ENCODE measurements at places on chromosomes 2 and 18.

GRCh38 chr2:21015281-21015645, 28.6 kb downstream of the APOB start:
- no peak for DNase-seq

DNA sequence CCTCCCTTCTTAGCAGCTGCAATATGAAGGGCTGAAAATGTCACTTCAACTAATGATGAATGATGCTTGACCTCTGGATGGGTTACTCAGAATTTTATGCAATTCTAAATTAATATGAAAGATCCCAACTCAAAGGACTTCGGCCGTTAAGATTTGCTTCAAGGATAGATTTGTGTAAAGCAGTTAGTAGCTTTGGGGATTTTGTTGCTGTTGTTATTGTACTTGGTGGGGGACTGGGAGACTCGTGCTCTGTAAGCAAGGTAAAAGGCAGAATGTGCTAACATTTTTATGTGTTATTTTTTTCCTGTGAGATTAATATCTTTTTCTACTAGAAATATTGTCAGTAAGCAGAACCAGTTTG, 478.8 kb downstream of the ARHGAP15 start:
- DNase-seq, result no peak

DNA sequence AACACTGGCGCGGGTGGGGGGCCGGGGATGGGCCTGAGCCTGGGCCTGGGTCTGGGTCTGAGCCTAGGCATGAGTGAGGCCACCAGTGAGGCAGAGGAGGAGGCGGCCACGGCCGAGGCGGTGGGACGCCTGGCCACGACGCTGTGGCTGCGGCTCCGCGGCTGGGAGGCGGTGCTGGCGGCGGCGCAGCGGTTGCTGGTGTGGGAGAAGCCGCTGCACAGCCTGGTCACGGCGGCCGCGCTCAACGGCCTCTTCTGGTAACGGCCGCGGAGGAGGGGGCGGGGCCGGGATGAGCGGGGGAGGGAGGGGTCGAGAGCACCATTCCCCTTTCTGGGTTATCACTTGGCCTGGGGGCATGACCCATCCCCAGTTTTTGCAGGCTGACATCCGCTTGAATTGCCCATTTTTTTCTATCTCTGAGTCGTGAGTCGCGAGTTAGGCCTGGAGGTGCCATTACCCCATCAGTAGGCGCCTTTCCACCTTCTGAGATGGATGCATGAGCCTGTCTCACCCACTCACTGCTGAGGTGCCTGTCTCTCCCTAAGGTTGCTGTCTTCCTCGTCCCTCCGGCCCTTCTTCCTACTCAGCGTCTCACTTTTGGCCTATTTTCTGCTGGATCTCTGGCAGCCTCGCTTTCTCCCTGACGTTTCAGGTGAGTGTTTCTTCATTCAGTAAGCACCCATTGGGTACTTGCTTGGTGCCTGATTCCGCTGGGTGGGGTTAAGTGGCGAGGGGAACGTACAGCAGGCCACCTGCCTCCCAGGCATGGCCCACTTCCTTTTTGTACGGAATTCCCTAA, 501 bp downstream of the RETREG2 start:
- DNase-seq, result peak; percentile 20

DNA sequence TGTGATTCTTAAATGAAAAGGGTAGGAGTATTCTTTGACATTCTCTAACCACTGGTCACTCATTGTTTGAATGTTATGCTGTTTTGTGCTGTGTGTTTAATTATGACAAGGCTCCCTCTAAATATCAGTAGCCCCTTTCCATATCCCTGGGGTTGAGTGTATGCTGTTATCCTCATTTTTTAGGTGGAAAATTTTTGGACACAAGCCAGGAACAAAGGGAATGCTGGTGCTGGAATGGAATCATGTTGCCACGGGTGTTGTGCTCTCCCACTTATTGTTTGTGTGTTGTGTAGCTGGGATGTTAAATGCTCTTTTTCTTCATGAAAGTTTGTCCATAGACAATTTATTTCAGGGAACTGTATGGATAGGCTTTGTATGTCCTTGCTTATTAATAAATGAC, 43.3 kb downstream of the ZNF532 start:
- no peak for DNase-seq

DNA sequence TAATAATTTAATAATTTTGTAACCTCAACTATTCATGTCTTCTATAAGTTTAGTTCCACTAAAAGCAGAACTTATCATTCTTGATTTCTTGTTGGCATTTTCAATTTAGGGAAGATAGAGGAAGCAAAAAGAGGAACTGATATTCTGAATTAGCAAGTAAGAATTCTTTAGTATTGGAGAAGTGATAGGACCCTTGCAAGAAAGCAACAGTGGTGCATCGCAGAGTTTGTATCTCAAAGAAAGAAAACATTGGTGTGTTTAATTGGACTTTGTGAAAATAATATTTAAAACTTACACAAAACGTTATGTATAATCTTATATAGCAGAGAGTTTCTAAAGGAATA, 36.5 kb upstream of the TNFRSF11A start:
- no peak for DNase-seq
